ENCODE measurements at places on chromosomes 1 and 21.

- no peak for DNase-seq
Observed at GRCh38 chr1:66873111-66873510, 51.5 kb downstream of the DNAI4 start.

- DNase-seq: no peak
Observed at GRCh38 chr21:45269861-45270260, 17.8 kb downstream of the POFUT2 start.

DNA sequence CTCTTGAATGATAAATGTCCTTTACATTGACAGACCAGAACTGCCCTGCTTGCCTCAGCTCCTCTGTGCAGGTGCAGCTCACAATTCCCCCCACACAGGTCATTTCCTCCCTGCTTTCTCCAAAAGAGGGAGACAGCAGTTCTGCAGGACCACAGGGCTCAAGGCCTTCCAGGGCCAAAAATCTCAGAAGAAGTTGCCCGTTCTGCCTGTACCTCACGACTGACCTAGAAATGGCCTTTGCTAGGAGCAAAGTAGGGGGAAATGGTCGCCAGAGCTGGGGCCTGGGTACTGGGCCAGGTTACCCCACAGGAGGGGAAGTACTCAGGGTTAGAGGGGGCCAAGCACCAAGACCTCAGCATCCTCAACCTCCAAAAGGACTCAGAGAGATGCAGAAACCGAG is 11.1 kb downstream of the RNU1-2 start:
- DNase-seq: no peak

DNA sequence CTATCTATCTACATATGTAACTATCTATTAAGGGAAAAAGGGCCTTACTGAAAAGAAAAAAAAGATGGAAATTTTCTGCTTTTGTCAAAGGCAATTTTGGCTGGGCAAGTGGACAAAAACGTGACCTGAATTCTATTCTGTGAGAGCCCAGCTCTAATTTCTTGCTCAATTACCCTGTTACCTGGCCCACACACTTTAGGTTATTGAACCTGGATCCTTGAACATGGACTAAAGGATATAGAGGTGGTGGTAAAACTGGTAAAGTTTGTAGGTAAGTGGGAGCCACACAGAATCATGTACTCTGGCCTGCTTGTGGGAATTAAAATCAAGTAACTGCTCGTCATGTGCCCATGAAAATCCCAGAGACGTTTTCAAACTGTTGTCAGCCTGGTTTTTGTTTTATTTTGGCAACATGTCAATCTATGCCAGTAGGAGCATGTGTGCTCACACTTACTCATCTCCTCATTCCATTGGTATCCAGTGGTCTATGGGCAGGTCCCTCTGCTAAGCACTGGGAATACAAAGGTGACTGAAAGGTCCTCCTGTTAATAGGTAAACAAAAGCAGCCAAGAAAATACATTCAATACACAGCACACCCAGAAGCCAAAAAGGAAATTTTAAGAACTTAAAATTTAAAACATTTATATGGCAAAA is 113.7 kb upstream of the WARS2 start:
- DNase-seq: no peak

DNA sequence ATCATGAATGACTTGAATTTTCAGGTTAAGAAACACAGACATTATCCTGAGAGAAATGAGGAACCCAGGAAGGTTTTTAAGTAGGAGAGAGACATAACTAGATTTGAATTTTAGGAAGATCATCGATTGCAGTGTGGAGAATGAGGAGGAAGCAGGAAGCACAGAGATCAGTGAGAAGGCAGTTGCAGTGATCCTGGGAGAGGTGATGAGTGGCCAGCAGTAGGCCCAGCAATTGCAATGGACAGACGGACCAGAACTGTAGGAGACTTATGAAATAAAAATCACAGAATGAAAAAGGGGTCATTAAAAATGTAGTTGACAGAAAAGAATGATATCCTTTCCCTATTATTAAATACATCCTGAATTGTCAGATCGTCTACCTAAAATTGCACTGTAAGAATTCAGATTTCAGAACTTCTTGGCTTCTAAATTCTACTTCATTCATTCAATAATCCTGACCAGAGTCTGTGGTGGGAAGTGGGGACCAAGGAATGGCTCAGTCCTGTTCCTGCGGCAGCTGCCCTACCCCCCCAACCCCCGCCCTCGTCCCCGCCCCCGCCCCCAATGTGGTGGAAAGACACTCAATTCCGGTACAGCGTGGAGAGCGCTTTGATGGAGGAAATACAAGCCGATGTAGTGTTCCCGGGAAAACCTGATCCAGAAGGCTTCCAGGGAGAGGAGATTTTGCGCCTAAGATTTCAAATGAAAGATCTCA is 35.1 kb downstream of the SLC2A1 start:
- DNase-seq: no peak

- no peak for DNase-seq
Observed at GRCh38 chr1:94592571-94592920, 51.0 kb upstream of the F3 start.

GRCh38 chr1:26257222-26257621 is 22.7 kb upstream of the SH3BGRL3 start:
- DNase-seq: no peak

DNA sequence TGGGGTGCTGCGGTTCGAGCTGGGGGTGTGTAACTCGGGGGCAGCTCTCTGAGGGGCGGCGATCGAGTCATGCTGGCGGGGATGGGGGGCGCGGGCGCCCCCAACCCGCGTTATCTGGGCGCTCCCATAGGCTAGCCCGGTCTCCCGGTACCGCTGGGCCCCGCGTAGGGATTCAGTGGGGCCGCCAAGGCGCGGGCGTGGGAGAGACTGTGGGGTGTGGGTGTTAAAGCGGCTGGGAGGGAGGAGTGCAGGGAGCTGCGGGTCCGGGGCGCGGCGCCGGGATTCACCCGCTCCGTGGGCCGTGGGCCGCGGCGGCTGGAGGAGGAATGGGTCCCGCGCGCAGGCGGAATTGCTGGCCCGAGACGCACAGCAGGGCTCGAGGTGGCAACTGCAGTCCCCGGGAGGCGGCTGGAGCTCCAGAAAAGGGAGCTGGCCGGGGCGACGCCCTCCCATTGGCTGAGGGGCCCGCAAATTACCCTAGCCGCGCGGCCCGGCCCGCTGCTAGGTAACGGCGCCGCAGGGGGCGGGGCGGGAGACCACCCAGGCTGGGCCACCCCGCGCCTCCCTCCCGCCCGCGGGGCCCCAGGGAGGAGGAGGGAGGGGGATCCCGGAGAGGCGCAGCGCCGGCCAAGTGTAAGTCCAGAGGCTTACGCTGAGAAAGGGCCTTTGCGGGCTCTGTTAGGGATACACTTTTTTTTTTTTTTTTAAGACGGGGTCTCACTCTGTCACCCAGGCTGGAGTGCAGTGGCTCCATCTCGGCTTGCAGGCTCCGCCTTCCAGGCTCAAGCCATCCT is at the start of gene PTCH2:
Gene PTCH2, minus strand, starts transcription at position 392 of the 794 bp plus-strand sequence. Its CDS starts 321 bp downstream, at position 71.
- DNase-seq: no peak

DNA sequence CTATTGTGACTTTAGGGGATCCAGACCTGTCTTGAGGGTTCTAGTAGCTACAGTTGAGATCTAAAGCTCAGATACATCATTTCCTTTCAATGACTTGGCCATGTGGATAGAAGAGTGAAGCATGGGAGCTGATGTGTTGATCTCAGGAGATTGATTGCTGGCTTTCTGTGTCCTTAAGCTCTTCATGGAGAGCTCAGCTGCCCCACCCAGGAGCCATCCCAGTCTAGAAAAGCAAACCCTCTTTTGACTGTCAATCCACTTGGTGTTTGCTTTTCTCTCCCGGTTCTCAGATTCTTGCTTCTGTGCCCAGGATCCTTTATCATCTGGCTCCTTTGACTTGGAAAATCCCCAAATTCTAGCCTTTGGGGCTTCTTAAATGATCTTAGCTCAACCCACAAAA is 87.2 kb downstream of the ATP1A1 start:
- DNase-seq: no peak

- no peak for DNase-seq
Observed at GRCh38 chr1:5563861-5564577, 428.2 kb downstream of the NPHP4 start.

DNA sequence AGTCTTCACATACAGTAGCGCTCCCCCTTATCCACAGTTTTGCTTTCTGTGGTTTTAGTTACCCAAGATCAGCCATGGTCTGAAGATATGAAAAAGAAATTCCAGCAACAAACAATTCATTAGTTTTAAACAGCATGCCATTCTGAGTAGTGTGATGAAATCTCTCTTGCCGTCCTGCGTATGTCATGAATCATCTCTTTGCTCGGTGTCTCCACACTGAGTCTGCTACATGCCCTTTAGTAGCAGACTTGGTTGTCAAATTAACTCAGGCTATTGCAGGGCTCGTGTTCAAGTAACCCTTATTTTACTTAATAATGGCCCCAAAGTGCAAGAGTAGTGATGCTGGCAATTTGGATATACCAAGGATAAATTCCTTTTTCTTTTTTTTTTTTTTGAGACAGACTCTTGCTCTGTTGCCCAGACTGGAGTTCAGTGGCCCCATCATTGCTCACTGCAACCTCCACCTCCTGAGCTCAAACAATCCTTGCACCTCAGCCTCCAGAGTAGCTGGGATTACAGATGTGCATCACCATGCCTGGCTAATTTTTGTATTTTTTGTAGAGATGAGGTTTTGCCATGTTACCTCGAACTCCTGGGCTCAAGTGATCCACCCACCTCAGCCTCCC is 22.6 kb downstream of the PHACTR4 start:
- no peak for DNase-seq

GRCh38 chr1:34867415-34867814 is 7.9 kb upstream of the SMIM12 start:
- DNase-seq: no peak

- no peak for DNase-seq
Observed at GRCh38 chr1:35367914-35368313, 99.4 kb downstream of the ZMYM4 start.

DNA sequence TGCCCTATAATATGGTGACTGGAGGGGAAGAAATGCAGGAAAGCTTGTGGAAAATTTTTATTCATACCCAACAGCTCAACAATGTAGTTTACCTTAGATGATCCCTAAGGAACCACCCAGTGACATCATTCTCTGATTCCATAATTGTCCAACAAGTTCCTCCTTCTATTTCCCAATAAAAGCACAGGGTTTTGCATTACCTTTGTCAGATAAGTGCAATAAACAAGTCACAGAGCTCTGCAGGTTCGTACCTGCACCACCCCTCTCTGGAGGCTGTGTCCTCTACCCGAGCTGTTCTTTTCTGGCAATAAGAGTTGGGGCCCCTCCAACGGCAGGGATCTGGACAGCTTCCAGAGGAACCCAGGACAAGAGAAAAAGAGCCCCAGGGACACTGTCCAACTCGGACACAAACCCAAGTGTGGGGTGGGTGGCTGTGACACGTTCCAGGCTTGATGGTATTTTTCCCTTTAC is 38.8 kb downstream of the RCAN1 start:
- no peak for DNase-seq

GRCh38 chr1:22411589-22411988 is 40.1 kb upstream of the ZBTB40 start:
- no peak for DNase-seq

Data from stimulated activated CD8-positive, alpha-beta memory T cell treated with anti-CD3 and anti-CD28 coated beads, Interleukin-15, amount 100 ng/mL, for 48 hours (primary cell).